ENCODE measurements at places on chromosomes 12 and 14.

- no peak for DNase-seq
These were observed 32.9 kb downstream of the CALM1 start for GRCh38 chr14:90429754-90430153.

DNA sequence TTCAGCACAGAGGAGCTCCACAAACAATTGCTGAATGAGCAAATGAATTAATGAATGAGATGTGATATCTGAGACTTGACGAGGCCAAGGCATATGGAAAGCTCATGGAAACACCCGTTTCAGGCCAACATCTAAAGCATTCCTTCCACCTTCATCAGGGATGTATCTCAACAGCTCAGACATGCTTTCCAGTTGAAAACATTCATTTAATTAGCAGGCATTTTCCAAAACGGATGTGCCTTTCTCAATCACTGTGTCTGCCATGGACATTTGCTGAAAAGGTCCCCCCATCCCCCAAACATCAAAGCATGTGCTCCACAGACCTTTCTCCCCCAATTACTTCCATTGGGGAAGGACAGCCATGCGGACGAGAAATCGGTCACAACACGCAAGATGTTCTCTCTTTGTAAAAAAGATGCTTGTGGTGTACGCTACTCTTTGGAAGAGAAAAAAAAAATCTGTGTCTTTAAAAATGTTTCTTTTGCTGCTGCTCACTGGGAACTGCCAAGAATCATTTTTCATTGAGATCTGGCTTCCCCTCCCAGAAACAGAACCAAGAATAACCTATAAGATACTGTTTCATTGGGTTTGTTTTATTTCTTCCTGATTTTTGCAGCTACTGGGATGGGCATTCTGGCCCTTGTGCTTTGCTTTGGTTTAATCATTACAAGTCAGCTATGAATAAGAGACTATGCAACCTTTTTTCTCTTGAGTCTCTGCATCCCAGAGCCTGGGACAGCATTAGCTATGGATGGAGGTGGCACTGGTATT is 528.2 kb downstream of the MED13L start:
- DNase-seq, result no peak

- no peak for DNase-seq
These were observed 34.8 kb downstream of the PLXNC1 start for GRCh38 chr12:94182986-94183707.

DNA sequence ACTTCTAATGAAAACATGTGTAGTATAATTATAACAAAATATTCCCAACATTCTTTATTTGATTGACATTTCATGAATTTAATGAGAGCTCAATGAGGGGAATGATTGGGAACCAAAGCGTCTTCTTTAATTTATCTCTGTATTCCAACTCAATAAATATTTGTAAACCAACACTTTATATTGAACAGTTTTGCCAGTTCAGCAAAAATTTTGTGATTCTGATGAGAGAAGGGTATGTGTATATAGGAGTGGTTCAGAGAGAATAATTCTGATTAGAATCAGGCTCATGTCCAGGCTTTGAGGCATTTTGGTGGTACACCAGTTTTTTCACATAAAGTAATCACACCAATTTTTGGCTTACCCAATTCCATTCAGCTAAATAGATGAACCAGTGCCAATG is 564.2 kb downstream of the TMTC2 start:
- no peak for DNase-seq

DNA sequence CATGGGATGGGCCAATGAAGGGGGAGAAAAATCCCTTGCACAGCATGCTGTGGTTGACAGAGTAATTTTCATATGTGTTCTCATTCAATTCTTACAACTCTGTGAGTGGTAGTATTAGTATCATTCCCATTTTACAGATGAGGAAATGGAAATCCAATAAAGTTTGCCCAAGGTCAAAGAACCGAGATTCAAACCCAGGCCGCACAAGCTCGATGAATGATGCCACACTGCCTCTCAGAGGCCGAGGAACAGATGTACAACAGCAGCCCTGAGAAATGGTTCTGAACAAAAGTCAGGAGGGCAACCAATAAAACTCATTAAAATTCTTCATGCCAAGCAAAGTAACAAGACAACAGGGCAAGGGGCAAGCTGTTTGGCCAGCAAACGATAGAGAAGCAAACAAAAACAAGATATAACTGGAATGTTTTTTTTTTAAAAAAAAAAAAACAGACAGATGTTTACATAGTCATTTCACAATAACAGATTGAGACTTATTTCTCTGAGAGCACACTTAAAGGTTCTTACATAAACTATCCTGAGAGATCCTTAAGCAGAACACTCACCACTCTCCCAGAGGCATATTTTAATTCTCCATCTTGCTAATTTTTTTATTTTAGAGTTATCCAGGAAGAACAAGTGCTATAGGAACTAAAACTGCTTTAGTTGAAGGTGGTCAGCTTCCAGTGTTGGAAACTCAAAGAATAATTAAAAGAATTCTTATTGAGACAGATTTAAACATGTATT is 85.8 kb downstream of the EXOC5 start:
- no peak for DNase-seq

- DNase-seq, result no peak
These were observed 119.0 kb upstream of the ATP2B1 start for GRCh38 chr12:89827592-89827991.

- no peak for DNase-seq
These were observed 47.5 kb downstream of the ZNF664 start for GRCh38 chr12:124020514-124020949.

DNA sequence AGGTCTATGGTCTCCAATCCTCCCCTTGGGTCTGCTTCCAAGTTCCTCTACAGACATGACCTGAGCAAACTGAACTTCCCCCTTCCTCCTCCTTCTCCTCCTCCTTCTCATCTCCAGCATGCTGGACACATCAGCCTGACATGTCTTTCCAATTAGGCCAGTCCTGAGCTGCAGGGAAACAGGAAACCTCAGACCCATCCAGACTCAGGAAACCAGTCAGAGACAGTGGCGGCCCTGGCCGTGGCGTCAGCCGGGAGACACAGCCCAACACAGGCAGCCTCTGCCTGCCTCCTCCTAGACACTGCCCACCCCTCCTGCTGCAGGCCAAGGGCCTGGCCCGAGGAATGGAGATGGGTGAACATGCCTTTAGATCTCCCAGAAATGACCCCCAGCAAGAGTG is 468.8 kb downstream of the BCL11B start:
- DNase-seq, result no peak

GRCh38 chr12:10613349-10614055 is at the start of gene MAGOHB:
Gene MAGOHB (minus strand): TSS chr12:10613609. CDS start chr12:10613532, 77 bp downstream.
- DNase-seq, result peak; percentile 97

DNA sequence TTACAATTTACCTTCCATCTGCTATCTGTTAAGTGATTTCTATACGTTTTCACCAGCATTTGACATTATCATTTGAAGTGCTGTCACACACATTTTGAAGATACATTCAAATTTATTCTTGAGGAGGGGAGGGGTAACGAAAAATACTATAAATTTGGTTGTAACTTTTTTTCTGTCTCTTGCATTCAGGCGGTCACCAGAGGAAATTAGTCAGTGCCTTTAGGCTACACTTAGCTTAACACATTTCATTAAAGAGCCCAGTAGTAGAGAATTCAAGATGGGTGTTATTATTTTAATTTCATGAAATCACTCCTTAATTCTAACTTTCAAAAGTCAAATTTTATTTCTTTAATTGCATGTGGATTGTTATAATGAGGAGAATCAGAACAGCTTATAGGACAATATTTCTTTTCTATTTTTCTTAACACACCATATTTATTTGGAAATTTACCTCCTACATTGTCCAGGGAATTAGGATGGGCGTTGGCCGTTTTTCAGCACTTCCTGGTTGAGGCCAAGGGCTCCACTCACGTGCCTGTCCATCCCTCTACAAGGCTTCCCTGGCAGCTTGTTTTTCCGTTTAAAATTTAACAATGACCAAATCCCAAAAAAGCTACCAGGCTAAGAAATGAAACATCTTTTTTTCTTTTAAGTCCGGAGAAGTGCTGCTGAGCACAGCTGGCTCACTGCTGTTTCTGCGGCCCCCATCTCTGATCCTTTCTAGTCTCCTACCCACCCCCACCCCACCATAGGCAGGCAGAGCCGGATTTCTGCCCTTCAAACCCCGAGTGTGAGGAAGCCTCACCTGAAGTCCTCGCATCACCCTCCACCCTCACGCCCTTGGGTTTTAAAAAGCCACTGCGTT is 1.1 kb upstream of the FAR2 start:
- no peak for DNase-seq

DNA sequence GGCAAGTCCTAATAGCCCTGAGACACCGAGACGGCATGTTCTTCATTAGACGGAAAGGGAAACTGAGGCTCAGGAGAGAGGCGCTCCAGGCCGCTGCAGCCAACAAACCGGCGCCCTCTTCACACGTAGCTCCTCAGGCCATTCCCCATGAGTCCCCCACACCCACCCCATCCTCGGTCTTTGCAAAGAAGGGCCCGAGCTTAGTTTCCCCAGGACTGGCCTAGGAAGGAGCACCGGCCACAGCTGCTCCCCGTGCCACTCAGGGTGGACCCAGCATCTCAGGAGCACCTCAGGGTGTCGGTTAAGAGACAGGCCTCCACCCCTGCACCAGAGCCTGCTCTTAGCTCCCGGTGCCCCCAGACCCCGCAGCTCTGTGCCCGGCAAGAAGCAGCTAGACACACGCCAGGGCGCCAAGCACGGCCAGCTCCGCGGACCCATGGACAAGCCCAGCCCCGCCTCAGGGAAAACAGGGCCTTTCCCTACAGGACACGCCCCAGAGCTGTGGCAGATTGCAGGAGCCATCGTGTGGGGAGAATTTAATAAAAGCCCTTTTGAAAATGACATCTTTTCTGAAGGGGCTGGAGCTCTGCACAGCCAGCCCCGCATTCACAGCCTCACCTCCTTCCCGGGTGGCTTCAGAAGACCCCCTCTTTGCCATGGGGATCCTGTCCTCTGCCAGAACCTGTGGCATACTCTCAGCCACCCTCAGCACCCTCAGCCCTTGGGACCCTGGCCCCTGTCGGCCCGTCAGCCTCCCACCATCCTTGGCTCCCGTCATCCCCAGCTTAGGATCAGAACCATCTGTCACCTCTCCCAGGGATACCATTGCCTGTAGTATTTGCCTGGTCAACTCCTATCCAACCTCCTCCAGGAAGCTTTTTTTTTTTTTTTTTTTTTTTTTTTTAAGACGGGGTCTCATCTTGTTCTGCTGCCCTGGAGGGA is 59.7 kb downstream of the LGMN start:
- no peak for DNase-seq

DNA sequence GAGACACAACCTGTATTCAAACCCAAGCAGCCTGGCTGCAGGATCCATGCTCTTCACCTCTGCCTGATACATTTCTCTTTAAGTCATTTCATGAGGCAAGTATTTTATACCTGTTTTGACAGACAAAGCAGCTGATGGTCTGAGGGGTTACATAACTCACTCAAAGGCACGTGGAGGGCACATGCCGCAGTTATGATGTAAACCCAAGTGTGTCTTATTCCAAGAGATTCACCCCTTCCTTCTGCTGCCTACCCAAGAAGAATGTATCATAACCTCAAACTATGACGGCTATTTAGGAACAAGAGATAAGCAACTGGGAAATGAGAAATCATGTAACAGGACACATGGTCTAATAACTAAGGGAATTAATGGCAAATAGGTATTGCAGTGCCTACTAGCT is 329.8 kb upstream of the TMPO start:
- DNase-seq, result no peak

DNA sequence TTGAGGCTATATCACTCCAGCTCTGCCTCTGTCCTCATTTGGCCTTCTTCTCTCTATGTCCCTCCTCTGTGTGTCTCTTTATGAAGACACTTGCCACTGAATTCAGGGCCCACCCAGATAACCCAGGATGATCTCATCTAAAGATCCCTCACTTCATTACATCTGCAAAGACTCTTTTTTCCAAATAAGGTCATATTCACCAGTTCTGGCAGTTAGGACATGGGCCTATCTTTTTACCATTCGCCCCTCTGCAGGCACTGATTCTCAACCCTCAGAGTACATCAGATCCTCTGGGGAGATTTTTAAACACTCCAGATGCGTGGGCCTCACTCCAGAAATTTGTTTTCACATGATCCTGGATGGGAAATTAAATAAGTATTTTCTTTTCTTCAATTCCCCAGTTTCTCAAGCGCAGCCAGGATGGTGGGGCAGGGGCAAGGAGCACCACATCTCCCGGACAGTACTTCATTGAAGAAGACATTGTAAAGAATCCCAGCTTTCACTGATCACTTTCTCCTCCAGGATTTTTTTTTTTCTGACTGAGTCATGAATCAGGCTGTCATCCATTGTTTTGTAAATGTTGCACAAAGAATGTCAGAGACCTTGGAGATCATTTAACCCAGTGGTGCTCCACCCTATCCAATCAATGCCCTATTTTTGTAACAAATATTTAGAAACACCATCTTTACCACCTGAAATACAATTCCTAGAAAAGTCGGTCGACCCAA is 27.4 kb downstream of the CRACR2A start:
- DNase-seq, result no peak

DNA sequence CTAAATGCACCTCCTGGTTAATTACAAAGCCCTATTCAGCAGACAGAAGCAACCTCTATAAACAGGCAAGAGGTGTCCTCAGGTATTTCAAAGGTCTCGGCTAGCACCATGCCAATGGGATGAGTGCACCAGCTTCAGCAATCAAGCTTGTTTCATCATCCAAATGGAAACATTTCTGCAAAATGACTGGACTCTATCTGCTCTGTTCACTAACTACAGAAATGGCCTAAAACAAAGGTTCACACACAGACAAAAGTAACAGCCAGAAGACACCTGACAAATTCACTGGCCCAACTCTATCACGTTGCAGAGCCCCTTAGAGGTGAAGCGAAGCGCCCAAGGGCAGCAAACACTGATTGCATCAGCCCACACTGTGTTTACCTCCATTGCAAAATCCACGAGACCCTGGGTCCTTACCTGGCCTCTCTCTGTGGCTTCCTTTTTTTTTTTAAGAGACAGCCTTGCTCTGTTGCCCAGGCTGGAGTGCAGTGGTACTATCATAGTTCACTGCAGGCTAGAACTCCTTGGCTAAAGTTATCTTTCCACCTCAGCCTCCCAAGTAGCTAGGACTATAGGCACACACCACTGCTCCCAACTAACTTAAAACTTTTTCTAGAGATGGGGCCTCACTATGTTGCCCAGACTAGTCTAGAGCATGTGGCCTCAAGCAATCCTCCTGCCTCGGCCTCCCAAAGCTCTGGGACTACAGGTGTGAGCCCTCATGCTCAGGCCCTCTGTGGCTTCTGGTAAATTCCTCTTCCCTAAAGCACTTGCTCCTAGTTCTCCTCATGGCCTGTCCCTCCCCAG is 8.5 kb upstream of the SYNE3 start:
- no peak for DNase-seq

GRCh38 chr12:63949902-63950301 is 105.4 kb downstream of the SRGAP1 start:
- no peak for DNase-seq

- DNase-seq, result no peak
These were observed 112.0 kb downstream of the EPS8 start for GRCh38 chr12:15677228-15677627.

DNA sequence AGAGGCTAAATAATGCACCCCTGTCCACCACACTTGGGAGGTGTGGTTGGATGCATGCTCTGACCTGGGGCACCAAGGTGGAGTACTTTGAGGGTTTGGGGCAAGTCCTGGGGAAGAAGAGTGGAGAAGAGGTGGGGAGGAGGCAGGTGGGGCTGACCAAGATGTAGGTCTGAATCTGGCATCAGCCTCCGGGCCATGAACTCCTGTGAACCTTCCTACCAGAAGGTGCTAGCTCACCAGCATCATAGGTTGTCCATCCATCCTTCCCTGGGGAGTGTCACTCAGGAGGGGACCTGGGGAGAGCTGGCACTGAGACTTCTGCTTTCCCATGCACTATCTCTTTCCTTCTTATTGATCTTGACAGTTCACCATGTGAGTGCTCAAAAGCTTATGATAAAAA is 13.6 kb upstream of the EMP1 start:
- no peak for DNase-seq

- no peak for DNase-seq
These were observed 179.0 kb downstream of the SLC15A4 start for GRCh38 chr12:128644664-128645296.

Measured in activated T-helper 2 cell treated with anti-CD3 and anti-CD28 coated beads, Interferon-gamma antibody, Interleukin-2, Interleukin-4, amounts not matched to agents 10 μg/mL and 5 μg/mL and 100 μg/mL, durations not matched to agents 14 hours and 24 hours and 36 hours (primary cell).